H4 (cell line): ENCODE measurements at places on chromosomes 16 and 17.

DNA sequence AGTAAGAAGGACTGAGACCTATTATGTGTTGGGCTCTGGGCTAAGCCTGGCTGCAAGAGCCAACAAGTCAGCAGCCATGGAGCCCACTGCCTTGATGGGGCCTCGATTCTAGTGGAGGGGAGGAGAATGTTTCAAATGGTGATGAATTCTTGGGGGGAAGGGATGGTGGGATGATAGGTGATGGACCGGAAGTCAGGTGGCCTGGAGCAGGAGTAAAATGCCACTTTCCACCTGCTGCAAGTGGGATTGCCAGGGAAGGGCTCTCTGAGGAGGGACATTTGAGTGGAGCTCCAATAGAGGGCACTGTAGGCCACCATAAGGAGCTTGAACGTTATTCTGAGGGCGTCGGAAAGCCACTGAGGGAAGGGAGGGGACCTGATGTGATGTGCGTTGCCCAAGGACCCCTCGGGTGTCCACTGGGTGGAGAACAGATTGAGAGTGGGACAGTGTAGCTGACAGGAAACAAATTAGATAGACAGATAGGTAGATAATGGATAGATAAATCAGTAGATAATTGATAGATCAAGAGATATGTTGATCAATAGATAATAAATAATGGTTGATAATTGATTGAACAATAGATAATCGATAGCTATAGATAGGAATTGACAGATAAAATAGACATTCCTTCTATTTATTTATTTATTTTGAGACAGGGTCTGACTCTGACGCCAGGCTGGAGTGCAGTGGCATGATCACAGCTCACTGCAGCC, 18.2 kb upstream of the NXPH3 start:
- peak; percentile 76 for DNase-seq

DNA sequence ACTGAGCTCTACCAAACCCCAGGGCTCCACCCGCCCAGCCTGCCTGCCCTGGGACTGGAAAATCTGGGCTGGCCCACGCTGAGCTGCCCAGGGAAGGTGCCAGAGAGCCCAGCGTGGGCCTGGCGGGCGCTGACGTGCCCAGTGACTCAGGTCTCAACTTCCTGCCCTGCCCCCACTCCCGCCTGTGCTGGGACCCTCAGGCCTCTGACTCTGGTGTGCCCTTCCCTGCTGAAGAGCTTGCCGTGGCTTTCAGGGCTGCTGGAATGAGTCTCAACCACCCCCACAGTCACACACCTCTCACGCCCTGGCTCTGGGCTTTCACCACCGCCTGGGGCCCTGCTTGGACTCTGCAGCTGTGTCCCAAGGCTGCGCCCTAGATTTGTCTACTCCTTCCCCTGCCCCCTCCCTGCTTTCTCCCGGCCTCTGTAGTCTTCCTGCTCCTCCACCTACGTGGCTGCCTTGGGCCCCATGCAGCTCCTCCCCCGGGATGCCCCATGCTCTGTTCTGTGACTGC, 10.4 kb downstream of the LLGL1 start:
- DNase-seq = peak; percentile 54

DNA sequence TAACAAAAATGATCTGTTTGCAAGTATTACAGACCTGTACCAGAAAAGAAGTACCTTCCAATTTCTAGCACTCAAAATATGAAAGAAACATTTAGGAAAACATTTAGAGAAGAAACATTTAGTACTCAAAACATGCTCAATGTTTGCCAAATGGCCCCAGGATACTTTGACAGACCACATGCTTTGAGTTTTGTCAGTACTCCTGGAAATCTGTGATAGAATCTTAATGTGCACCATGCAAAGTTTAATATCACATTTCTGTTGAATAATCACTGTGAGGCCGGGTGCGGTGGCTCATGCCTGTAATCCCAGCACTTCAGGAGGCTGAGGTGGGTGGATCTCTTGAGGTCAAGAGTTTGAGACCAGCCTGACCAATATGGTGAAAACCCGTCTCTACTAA, 8.5 kb upstream of the ZC3H7A start:
- no peak for DNase-seq

- DNase-seq = no peak
Measured at GRCh38 chr16:11392041-11392581, 46.9 kb downstream of the RMI2 start.

DNA sequence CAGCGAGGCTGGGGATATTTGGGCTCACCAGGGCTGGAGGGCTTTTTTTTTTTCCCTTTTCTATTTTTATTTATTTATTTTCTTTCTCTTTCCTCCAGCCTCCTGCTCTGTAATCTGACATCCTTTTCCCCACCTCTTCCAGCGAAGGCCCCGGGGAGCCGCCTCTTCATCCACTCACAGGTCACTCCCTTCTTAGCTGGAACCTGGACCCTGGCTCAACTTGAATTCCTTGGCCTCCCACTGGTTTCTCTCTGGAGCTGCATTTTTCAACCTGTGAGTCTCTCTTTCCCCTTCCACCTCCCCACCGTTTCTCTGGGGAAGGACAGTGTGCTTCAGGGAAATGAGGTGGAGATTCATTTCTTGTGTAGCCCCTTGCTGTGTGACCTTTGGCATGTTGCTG, 82.0 kb downstream of the MRM1 start:
- DNase-seq = no peak

DNA sequence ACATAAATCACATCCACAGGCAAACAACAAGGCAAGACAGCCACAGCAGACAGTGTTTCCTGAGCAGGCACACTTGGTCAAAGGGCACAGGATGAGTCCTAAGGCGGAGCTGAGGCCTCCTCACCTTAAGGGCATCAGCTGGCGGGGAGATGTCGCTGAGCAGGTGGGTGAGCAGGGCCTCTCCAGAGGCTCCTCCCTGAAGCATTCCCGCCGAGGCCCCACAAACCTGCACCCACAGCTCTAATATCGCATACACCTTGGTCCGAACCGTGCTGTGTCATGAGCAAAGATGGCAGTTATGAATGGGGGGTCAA, 29.3 kb downstream of the PELP1 start:
- no peak for DNase-seq

DNA sequence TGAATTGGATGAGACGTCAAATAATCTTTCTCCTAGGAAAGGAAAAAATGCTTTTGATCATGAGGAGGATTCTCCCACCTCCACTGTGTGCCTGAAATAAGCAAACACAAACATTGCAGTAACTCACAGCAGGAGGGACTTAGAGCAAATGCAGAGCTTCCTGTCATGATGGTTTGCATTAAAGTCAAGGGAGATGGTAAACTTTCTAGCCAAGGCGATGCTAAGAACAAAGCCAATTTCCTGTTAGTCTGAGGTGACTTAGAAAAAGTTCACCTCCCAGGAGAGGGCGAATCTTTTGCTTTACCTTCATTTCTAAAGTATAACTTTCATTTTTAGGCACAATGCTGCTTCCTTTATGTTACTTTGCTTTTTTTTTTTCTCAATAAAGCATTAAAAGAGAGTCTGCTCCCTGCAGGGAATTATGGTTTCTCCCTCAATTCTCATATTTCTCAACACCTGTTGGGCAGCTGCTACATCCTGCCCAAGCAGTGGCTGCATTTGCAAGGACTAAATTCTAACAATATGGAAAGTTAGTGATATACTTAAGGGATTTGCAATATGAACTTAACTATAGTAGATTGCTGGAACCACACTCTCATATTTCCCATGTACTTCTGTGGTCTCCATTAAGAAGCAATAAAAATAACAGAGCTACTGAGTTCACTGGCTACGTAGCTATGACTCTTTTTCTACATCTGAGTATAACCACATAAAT, 175.6 kb downstream of the PCTP start:
- DNase-seq = no peak

DNA sequence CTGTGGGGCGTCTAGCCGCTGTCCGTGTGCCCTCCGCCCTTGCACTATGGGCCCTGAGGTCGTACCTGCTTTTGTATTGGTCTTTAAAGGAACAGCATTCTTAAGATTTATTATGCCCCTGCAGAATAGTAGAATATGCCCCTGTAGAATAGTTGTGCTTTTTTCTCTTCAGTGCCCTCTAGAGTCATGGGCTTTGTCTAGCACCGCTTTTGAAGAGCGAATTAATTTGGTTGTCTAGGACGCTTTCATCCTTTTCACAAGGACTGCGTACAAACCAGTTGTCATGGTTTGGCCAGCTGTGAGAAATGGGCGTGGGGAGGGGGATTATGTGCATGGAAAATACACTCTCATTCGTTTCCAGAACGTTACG, 621 bp downstream of the CEP95 start:
- DNase-seq = peak; percentile 81

DNA sequence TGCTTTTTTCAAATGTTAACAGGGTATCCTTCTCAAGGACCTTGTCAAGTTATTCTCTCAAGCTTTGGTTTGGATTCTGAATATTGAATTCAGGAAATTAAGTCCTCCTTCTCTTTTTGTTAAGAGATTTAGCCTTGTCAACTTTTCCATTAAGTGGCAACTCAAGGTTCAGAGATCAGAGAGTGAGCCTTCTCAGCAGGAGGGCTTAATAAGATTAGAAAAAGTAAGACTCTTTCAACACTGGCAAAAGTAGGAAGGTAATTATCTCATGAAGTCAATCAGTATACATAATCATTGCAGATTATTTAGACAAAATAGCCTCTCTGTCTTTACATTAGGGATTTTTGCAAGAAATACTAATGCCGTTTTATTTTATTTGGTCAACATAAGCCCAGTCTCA, 330.7 kb downstream of the KIF2B start:
- DNase-seq = no peak

DNA sequence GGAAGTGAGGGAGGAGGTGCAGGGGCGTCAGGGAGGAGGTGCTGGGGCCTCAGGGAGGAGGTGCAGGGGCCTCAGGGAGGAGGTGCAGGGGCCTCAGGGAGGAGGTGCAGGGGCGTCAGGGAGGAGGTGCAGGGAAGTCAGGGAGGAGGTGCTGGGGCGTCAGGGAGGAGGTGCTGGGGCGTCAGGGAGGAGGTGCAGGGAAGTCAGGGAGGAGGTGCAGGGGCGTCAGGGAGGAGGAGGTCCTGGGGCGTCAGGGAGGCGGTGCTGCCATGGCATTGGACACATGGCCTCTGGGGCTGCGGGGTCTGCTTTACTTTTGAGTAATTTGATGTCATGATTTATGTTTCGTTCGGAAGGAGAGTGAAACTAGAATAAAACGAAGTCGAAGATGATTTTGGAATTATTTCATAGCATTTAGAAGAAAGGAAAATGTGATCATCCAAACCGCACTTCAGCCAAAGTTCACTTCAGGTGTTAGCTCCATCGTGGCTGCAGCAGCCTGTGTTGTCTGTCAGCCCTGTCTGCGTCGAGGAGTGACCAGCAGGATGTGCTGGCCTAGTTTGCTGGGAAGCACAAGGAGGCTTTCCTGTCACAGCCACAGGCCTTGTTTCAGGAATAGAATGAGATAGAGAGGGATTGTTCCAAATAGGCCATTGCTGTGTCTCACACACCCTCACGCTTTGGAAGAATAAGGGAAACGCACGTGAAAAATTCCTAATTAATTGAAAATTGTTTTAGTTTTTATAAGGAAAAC, 42.8 kb downstream of the RAB11FIP3 start:
- DNase-seq = no peak
